Stimulated activated CD4-positive, alpha-beta T cell treated with anti-CD3 and anti-CD28 coated beads, TNF-alpha, amount 100 ng/mL, for 4 hours (primary cell): ENCODE measurements at places on chromosomes 11 and 22.

- no peak for DNase-seq
Measured at GRCh38 chr22:43434275-43434927, 22.6 kb downstream of the MPPED1 start.

- DNase-seq: no peak
Measured at GRCh38 chr11:110852921-110853490, 140.8 kb upstream of the ARHGAP20 start.

DNA sequence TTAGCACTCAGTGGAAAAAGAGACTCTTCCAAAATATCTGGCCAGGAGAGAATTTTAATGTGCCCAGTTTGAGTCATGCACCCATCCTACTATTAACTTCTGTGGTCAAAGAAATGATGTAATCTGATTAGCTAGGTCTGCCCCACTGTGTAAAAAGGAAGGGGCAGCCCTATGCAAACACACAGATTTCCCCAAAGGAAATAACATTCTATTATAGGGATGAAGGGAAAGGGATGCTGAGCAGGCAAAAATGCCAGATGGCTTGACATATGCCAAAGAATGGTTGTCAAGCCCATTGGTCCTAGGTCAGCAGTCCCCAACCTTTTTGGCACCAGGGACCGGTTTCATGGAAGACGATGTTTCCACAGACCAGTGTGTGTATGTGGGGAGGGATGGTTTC lies 43.3 kb upstream of the PAK1 start:
- DNase-seq: no peak

DNA sequence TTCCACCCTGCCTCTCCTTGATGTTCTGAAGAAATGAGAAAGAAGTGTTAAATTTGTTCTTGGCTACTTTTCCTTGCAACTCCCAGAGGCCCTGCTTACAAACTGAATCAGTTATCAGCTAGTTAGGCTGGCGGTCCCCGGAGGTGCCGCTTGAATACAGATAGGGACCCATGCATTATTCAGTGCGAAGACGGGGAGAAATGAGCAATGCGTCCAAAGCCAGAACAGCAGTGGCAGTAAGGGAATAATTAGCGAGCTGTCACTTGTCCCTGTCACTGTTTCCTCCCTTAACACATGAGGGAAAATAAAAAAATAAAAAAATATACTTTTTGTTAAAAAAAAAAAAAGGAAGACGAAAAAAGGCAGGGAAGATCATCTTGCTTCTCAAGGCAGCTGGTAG lies 528.1 kb downstream of the MN1 start:
- DNase-seq: no peak

GRCh38 chr11:33391893-33392251 lies 134.7 kb downstream of the HIPK3 start:
- no peak for DNase-seq
